ENCODE measurements at places on chromosomes 3 and 15. TPM values are rescaled to one million over a fixed set of nuclear protein-coding genes. Genes with fewer than 3 reads are reported as not detected.

The PLA2G4E gene
- not detected for total RNA-seq

The FAM174B gene
- 38.5 TPM for total RNA-seq

The GPR27 gene
- total RNA-seq = 17.7 TPM

The SPINK8 gene
- total RNA-seq = not detected

DNA sequence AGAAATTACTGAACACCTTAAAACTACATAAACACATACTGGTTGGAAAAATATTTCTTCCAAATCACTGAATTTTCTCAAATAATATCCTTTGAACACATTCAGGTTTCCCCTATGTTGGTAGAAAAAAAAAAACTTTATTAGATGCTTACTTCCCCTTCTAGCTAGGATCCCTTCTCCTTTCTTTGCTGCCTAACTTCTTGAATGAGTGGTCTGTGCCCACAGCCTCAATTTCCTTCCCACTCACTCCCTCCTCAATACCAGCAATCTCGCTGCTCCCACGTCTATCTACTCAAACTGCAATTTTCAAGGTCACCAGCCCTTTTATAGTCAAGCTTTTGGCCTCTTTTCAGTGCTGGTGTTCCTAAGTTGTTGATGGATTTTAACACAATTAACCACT, 8.3 kb downstream of the CD200R1 start:
- no peak for DNase-seq
- no peaks in the 10 kb centered on the region for H3K27me3 ChIP-seq
- no peaks in the 10 kb centered on the region for H3K4me1 ChIP-seq
- no peak overlapping the region for H3K4me3 ChIP-seq
- no peak overlapping the region for H3K27ac ChIP-seq

DNA sequence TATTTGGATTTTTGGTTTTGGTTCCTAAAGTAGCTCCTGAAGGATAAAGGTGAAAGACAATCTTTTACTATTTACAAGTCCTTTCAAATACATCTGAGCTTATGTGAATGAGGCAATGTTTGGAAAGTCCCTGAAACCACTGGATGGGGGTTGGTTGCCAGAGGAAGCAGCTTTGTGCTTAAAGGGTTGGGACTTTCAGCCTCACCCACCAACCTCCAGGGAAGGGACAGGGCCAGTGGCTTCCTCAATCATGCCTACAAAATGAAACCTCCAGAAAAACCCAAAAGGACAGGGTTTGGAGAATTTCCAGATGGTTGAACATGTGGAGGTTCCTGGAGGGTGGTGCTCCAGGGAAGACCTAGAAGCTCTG, 20.9 kb upstream of the ABHD17C start:
- H3K27me3 ChIP-seq = no peaks in the 10 kb centered on the region
- H3K4me1 ChIP-seq = no peaks in the 10 kb centered on the region
- DNase-seq = no peak
- no peak overlapping the region for H3K4me3 ChIP-seq
- H3K36me3 ChIP-seq = no peaks in the 10 kb centered on the region
- H3K27ac ChIP-seq = no peak overlapping the region

DNA sequence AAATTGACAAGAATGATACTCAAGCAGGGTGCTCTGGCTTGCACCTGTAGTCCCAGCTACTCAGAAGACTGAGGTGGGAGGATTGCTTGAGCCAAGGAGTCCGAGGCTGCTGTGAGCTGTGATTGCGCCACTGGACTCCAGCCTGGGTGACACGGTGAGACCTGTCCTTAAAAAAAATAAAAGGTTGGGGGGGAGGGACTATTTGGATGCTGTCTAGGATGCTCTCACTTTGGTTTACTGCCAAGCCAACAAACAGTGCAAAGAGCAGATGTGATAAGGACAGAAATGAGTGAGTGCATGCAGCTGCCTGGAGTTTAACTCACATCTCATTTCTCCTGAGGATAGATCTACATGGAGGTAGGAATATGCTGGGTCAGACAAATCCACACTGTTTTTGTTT, 130.0 kb downstream of the FRMD4B start:
- no peaks in the 10 kb centered on the region for H3K36me3 ChIP-seq
- no peaks in the 10 kb centered on the region for H3K4me1 ChIP-seq
- no peak for DNase-seq
- no peak overlapping the region for H3K27ac ChIP-seq

DNA sequence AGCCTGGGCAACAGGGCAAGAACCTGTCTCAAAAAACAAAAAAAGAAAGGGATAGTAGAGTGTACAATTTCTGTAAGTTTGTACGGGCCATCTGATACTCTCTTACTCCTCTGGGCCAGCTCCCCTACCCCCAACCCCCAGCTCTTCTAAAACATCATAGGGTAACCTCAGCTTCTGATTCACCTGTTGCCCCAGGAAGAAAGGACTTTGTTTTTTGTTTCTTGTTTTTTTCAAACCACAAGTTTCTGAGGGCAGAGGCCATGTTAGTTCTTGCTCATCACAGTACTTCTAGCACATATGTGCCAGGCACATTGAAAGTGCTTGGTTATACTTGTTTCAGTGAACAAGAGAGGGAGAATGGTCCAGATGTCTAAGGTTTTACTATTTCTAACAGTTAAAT, 20.2 kb downstream of the ATOSA start:
- H3K4me3 ChIP-seq = no peak overlapping the region
- no peak overlapping the region for H3K27ac ChIP-seq
- no peaks in the 10 kb centered on the region for H3K36me3 ChIP-seq
- no peak for DNase-seq

GRCh38 chr15:75455982-75456531, 4.6 kb upstream of the SIN3A start:
- no peaks in the 10 kb centered on the region for H3K27me3 ChIP-seq
- H3K4me1 ChIP-seq = no peaks in the 10 kb centered on the region
- H3K4me3 ChIP-seq = peak overlapping the region; percentile 89
- peak overlapping the region; percentile 34 for H3K27ac ChIP-seq

- H3K4me1 ChIP-seq = peaks cover under 1% of the 10 kb centered on the region
- H3K27me3 ChIP-seq = no peaks in the 10 kb centered on the region
- no peaks in the 10 kb centered on the region for H3K36me3 ChIP-seq
- no peak overlapping the region for H3K4me3 ChIP-seq
Observed at GRCh38 chr3:43884581-43884980, 193.8 kb downstream of the ABHD5 start.
